Fibroblast of lung (primary cell): ENCODE measurements at places on chromosomes 7 and 10. TPM values are rescaled to one million over a fixed set of nuclear protein-coding genes. Genes with fewer than 3 reads are reported as not detected.

DNA sequence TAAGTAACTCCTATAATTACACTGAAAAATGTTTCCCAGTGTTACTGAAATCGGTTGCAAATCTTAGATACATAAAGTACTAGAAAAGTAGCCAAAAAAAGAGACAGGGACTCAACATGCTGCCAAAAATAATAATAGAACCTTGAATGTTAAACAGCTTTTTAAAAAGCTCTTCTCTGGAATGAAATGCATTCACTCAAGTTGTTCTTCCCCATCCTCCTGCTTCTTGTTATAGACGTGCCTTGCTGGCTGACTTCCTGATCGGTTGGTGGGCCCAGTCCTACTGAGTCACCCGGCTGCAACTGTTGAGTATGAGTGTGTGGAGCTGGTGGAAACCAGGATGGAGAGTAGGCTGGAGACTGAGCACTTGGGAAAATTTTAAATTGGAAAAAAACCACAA is 30.6 kb upstream of the RAPGEF5 start:
- H3K4me1 ChIP-seq, result no peaks in the 10 kb centered on the region
- peak; percentile 88 for DNase-seq
- H3K27ac ChIP-seq, result no peak overlapping the region
- no peak overlapping the region for H3K4me3 ChIP-seq
- no peaks in the 10 kb centered on the region for H3K27me3 ChIP-seq

SORBS1 gene
- 0.26 and 0.50 TPM in 2 replicates for total RNA-seq

DNA sequence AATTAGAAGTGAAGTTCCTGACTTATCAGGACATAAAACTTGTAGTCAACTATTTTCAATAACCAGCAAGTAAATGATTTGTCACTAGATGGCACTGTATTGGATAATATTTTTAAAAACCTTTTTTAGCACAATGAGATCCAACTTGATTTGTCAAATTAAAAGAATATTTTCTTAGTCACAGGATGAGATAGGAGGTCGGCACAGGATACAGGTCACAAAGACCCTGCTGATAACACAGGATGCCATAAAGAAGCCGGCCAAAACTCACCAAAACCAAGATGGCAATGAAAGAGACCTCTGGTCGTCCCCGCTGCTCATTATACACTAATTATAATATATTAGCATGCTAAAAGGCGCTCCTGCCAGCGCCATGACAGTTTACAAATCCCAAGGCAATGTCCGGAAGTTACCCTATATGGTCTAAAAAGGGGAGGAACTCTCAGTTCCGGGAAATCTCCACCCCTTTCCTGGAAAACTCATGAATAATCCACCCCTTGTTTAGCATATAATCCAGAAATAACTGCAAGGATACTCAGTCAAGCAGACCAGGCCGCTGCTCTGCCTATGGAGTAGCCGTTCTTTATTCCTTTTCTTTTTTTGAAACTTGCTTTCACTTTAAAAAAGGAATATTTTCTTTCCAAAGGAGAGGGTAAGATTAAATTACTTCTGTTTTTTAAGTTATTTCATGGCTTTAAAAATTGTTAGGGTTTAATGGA is 255.7 kb upstream of the MKLN1 start:
- peak; percentile 74 for DNase-seq
- peak overlapping the region; percentile 73 for H3K27ac ChIP-seq
- H3K27me3 ChIP-seq, result no peaks in the 10 kb centered on the region
- H3K36me3 ChIP-seq, result no peaks in the 10 kb centered on the region
- no peak overlapping the region for H3K4me3 ChIP-seq

GRCh38 chr10:88322324-88323063 is 260.6 kb downstream of the RNLS start:
- H3K27ac ChIP-seq, result no peak overlapping the region
- H3K36me3 ChIP-seq, result no peaks in the 10 kb centered on the region
- DNase-seq, result no peak
- H3K4me1 ChIP-seq, result no peaks in the 10 kb centered on the region

DNA sequence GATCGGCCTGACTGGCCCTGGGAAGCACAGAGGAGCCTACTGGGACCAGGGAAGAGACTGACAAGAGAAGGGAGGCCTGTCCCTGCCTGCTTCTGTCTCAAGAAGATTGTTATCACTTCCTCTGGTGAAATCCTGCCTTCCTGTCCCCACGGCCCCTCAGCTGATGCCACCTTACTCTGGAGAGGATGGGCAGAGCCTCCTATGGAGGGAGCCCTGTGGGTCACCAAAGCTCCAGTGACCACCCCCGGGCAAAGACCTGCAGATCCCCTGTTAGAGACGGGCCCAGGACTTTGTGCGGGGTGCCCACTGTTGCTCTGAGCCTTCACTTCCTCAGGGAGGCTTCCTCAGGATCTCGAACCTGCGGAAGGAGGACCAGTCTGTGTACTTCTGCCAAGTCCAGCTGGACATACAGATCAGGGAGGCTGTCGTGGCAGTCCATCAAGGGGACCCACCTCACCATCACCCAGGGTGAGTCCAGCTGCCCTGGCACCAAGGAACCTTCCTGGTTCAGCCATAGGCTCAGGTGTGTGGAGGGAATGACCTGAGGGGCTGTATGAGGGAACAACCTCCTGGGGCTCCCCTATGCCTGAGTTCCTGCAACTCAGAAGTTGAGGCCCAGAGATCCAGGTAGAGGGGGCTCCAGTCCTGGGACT is 1.4 kb upstream of the PILRB start:
- H3K4me1 ChIP-seq, result no peaks in the 10 kb centered on the region
- no peak overlapping the region for H3K4me3 ChIP-seq
- no peak overlapping the region for H3K27ac ChIP-seq

DNA sequence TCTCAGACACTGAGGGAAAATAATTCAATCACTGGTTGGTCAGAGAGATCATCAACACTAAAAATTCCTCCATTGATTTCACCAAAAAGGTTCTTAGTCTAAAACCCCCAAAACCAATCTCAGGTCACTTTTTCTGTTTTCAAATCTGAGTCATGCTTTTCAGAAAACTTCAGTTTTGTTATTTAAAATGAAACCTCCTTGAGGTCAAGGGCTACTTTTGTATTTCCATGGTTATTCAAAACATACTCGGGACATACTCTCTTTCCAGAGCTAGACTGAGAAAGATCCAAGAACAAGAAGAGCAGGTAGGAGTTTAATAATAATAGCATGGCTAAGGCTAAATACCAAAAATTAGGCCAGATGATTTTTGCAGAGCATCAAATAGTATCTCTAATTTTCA is 152.8 kb downstream of the SDHAF3 start:
- H3K4me3 ChIP-seq, result no peak overlapping the region
- DNase-seq, result no peak
- H3K27ac ChIP-seq, result no peak overlapping the region
- H3K27me3 ChIP-seq, result no peaks in the 10 kb centered on the region

DNA sequence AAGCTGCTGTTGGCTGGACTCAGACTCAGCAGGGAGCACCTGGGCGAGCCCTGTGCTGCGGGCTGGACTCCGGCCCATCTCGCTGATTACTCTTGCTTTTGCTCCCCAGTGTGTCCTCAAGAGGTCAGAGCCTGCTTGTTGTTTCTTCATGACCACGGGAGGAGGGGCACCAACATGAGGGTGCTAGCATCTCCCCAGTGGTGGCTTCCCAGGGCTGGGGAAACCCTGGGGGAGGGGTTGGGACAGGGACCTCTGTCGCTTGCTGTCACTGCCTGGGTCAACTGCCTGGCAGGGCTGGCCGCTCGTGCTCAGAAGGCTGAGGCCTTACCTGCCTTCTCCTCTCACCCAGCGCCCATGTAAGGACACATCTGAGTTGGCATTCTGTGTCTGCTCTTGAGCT is 152.3 kb upstream of the SHH start:
- no peaks in the 10 kb centered on the region for H3K27me3 ChIP-seq
- no peak overlapping the region for H3K4me3 ChIP-seq
- no peaks in the 10 kb centered on the region for H3K36me3 ChIP-seq

DNA sequence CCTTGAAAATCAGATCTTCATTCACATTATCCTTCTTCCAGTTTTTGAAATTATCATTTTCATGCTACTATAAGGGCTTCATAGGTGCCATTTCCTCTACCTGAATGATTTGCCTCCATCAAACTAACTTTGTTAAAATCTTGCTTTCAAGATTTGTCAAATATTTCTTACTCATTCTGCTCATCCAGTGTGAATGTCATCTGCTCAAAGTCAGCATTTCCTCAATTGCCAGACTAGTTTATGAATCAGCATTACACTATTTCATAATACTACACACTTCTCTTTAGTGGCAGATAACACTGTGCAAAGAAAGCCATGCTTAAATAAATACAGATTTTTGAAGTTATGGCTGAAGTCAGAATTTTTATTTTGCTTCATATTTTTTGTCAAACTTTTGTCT is 21.3 kb upstream of the LIPF start:
- H3K27ac ChIP-seq, result no peak overlapping the region
- peaks cover 4% of the 10 kb centered on the region for H3K4me1 ChIP-seq
- DNase-seq, result peak; percentile 50
- no peak overlapping the region for H3K4me3 ChIP-seq
- no peaks in the 10 kb centered on the region for H3K36me3 ChIP-seq
- H3K27me3 ChIP-seq, result no peaks in the 10 kb centered on the region

TSPAN12 gene
- total RNA-seq, result 1.5 and 1.7 TPM in 2 replicates

IDI2 gene
- total RNA-seq, result not detected in 2 replicates

DNA sequence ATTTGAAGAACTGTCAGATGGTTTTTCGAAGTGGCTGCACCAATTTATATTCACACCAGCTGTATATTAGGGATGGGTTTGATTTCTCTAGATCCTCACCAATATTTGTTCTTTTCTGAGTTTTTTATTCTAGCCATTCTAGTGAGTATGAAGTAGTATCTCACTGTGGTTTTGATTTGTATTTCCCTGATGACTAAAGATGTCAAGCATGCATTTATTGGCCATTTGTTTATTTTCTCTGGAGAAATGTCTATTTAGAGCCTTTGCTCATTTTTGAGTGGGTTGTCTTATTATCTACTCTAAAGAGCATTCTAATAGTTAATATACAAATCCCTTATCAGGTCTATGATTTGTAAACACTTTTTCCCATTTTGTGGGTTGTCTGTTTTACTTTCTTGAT is 123.9 kb downstream of the PCLO start:
- no peaks in the 10 kb centered on the region for H3K36me3 ChIP-seq
- H3K27ac ChIP-seq, result no peak overlapping the region
- DNase-seq, result peak; percentile 12
- H3K4me3 ChIP-seq, result no peak overlapping the region
- H3K27me3 ChIP-seq, result no peaks in the 10 kb centered on the region

DNA sequence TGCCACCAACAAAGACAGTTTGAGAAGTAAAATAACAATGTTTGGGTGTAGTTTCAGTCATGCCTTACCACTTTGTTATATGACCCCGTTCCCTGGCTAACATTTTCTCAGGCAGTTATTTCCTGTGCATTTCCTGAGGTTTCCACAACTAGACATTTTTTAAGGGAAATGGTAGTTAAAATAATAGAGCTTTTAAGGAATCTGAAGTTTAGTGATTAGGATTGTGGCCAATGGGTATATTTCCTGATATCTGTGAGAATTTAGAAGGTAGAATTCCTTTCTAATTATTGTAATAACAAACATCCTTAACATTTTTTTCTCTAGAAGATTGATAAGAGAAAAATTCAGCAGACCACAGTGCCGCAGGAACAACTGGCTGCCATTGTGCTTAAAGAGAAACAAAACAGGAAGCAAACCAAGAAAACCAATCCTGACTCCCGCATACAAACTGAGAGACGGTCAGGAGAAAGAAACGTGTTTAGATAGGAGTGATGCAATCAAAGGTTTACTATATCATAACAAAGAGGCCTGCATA is 193.6 kb downstream of the MBL2 start:
- no peaks in the 10 kb centered on the region for H3K27me3 ChIP-seq
- H3K4me1 ChIP-seq, result no peaks in the 10 kb centered on the region
- H3K4me3 ChIP-seq, result no peak overlapping the region
- H3K36me3 ChIP-seq, result no peaks in the 10 kb centered on the region
- DNase-seq, result peak; percentile 53

TIMM23 gene
- 55.0 and 58.8 TPM in 2 replicates for total RNA-seq

SEMA3C gene
- total RNA-seq, result 203 and 310 TPM in 2 replicates

DMBT1 gene
- total RNA-seq, result under 0.01 TPM in 2 replicates

GRCh38 chr7:29484280-29484679 is 79.4 kb upstream of the PRR15 start:
- H3K36me3 ChIP-seq, result no peaks in the 10 kb centered on the region
- DNase-seq, result no peak
- no peaks in the 10 kb centered on the region for H3K27me3 ChIP-seq
- no peak overlapping the region for H3K27ac ChIP-seq
- H3K4me1 ChIP-seq, result peaks cover 8% of the 10 kb centered on the region

TFEC gene
- total RNA-seq, result under 0.01 and 0.17 TPM in 2 replicates

GRCh38 chr10:91879515-91880170 is 29.6 kb downstream of the FGFBP3 start:
- no peaks in the 10 kb centered on the region for H3K36me3 ChIP-seq
- no peaks in the 10 kb centered on the region for H3K27me3 ChIP-seq
- no peaks in the 10 kb centered on the region for H3K4me1 ChIP-seq
- DNase-seq, result no peak

- no peaks in the 10 kb centered on the region for H3K4me1 ChIP-seq
- H3K4me3 ChIP-seq, result no peak overlapping the region
Observed at GRCh38 chr10:128850647-128851046, 616.4 kb upstream of the MGMT start.

PLAC9 gene
- 15.7 and 16.7 TPM in 2 replicates for total RNA-seq

DNA sequence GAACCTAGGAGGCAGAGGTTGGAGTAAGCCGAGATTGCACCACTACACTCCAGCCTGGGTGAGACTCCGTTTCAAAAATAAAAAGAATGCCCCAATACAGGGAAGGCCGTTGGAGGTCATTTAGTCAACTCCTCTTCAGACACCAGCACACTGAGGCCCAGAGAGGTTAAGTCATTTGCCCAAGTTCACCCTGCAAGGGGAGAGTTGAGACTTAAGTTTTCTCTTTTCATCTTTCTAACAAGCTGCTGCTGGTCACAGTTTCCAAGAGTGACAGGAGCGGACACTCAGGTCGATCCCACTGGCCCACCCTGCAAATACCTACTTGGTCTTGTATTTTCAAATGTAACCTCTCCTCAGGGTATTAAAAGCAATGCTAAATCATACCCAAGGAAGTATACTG is 30.4 kb upstream of the VCL start:
- H3K27ac ChIP-seq, result no peak overlapping the region
- no peak overlapping the region for H3K4me3 ChIP-seq
- H3K4me1 ChIP-seq, result peaks cover 11% of the 10 kb centered on the region
- no peaks in the 10 kb centered on the region for H3K27me3 ChIP-seq

DNA sequence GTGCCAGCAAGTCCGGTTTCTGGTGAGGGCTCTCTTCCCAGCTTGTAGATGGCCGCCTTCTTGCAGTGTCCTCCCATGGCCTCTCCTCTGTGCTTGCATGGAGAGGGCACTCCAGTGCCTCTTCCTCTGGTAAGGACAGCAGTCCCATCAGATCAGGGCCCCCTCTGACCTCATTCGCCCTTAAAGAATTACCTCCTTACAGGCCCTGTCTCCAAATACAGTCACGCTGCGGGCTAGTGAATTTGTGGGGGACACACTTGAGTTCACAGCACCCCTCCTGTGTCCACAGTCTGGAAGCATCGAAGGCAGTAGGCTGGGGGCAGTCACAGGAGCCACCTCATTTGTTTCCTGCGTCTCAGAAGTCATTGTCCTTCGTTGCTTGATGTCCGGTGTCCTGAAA is 54.6 kb downstream of the LHPP start:
- H3K27me3 ChIP-seq, result no peaks in the 10 kb centered on the region
- no peak overlapping the region for H3K4me3 ChIP-seq
- no peaks in the 10 kb centered on the region for H3K4me1 ChIP-seq
- H3K36me3 ChIP-seq, result no peaks in the 10 kb centered on the region

GRCh38 chr10:86023336-86023735 is 343.3 kb downstream of the GRID1 start:
- H3K4me1 ChIP-seq, result no peaks in the 10 kb centered on the region
- no peaks in the 10 kb centered on the region for H3K27me3 ChIP-seq
- DNase-seq, result no peak
- H3K27ac ChIP-seq, result no peak overlapping the region
- no peak overlapping the region for H3K4me3 ChIP-seq

- peak; percentile 53 for DNase-seq
- no peaks in the 10 kb centered on the region for H3K27me3 ChIP-seq
- H3K36me3 ChIP-seq, result no peaks in the 10 kb centered on the region
- no peak overlapping the region for H3K27ac ChIP-seq
- H3K4me3 ChIP-seq, result no peak overlapping the region
- peaks cover 11% of the 10 kb centered on the region for H3K4me1 ChIP-seq
Observed at GRCh38 chr10:73968098-73968521, 29.8 kb upstream of the VCL start.
